Retina (tissue), 1 donor: ENCODE measurements at places on chromosomes 2 and 18.

- no peak for DNase-seq
Measured at GRCh38 chr2:226122041-226122440, 677.6 kb downstream of the IRS1 start.

- DNase-seq, result no peak
Measured at GRCh38 chr18:49177071-49177470, 226.3 kb upstream of the SMAD7 start.

- peak; percentile 38 for DNase-seq
Measured at GRCh38 chr18:74652392-74652988, 54.8 kb downstream of the ZNF407 start.

- DNase-seq, result no peak
Measured at GRCh38 chr2:105653302-105653701, 91.4 kb upstream of the NCK2 start.

DNA sequence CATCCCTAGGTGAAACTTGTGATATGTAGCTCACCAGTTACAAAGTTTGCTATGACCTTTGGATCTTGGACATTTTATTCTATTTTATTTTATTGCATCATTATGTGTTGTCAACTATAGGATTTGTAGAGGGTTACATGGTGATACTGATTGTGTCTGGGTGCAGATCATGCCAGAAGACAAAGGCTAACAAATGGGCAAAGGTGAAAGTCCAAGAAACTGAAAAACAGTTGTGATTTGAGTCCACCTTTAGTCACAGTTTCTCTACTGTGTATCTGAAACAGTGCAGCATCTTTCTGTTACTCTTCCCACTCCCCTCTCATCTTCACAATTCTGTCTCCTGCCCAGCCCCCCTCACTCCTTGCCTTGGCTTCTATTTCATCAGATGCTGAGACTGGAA is 111.9 kb upstream of the LYPD6 start:
- DNase-seq, result no peak

DNA sequence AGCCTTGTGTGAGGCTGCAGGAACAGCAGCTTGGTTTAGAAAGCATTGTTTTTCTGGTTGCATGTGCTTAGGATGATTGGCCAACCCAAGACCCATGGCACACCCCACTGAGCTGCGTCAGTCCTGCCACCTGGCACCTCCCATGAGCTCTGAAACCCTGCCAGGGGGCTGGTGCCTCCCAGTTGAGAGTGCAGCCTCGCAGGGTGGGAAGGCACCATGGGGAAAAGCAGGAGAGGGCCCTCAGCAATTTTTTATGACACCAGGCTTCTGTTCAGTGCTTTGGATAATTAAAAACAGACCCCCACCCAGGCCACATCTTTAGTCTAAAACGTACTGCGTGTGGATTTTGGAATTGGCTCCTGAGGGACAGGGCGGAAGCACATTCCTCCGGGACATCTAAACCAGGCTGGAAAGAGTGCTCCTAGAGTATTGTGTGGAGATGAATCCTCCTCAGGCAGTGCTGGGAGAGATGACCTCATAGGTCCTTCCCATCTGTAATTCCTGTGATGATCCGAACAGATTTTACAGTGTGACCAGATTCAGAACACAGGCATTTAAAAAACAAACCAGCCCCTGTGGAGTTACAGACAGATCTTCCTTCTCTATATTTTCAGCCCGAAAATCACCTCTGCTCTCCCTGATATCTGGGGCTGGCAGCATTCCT is 438.3 kb downstream of the ZNF521 start:
- no peak for DNase-seq
